ENCODE measurements at places on chromosomes 5 and 9.
A peak's percentile ranks its signal among the peaks of the same experiment; 100 is the strongest.

- DNase-seq, result no peak
Observed at GRCh38 chr9:86515221-86515620, 161.0 kb upstream of the TUT7 start.

DNA sequence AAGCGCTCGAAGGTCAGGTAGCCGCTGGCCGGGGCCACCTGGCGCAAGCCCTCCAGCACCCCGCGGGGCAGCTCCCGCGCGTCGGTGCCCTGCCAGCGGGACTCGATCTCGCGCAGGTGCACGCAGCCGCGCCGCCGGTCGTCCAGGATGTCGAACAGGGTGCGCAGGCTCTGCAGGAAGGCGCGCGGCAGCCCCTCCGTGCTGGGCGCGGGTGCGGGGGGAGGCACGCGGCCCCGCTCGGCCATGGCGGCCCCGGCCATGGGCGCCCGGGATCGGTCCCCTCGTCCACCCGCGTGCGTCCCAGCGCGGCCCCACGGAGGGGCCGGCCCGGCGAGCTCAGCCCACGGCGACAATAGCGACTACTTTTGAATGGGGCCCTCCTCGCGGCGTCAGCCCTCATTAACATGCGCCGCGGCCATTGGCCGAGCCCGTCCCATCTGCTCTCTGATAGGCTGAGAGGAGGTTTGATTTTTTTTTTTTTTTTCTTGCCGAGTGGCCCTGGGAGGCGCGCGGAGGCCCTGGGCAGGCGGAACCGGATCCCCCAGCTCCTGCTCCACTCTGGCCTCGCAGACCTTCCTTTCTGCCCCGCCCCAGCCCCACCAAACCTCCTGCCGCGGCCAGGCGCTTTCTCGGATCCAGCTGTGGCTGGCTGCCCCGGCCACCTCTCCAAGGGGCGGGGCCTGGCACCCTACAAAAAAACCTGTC is at the start of gene SAPCD2:
Gene SAPCD2, minus strand, starts transcription at position 357 of the 705 bp plus-strand sequence. Its CDS starts 97 bp downstream, at position 260.
- peak; percentile 51 for DNase-seq

DNA sequence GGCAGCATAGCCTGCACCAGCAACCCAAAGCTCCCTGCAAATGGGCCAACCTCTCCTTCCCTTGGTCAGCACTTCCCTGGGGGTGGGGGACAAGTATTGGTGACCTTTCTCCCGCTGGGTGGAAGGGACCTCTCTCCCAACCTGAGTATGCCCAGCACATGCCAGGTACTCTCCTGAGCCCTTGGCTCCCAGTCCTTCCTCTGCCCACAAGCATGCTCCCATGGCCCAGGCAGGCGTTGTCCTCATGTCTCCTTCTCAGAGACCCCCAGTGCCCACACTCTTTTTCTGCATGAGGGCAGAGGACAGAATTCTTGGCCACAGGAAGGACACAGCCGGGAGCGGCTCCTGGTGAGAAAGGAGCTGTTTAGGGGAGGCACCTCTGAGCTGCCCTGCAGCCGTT is 60.3 kb downstream of the PHF2 start:
- no peak for DNase-seq

GRCh38 chr5:157750320-157750719 is 6.8 kb downstream of the LSM11 start:
- DNase-seq, result no peak

DNA sequence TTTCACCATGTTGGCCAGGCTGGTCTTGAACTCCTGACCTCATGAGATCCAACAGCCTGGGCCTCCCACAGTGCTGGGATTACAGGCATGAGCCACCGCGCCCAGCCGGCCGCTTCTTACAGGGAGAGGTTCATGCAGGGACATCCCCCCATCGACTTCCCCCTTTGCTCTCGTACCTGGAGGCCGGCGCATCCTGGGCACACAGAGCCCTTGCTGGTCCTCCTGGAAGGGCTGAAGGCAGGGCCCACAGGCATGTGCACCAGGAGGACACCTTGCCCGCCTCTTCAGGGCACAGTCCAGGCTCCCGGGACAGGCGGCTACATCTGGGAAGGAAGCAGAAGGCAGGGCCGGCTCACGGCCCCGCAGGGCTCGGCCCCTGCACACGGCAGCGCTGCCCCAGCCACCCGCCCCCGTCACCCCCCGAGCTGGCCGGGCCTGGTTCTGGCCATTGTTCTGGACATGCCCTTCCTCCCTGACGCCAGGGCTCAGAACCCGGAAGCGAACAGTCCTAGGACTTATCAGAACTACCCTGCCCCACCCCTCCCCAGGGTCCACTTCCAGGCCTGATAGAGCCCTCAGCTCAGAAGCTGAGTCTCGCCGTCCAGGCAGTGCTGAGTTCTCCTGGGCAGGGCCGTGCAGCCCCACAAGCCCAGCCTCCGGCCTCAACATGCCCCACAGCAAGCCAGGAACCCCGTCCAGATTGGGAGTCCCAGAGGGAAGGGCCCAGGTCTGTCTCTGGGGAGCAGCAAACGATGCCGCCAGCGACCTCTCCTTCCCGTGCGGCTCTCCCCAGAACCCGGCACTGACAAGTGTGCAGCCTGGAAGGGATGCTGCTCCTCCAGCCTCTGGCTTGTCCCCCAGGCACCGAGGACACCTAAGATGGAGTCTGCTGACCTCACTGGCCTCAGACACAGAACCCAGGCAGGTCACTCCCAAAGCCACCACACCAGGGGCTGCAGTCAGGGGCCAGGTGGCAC is 2.9 kb downstream of the NPDC1 start:
- DNase-seq, result no peak

GRCh38 chr9:134203224-134203623 is 38.9 kb upstream of the RNU6ATAC start:
- no peak for DNase-seq
